Stimulated activated CD8-positive, alpha-beta memory T cell treated with anti-CD3 and anti-CD28 coated beads, Interleukin-2, amount 100 ng/mL, for 1 hour (primary cell): ENCODE measurements at places on chromosomes 7 and 10.

- DNase-seq, result no peak
Observed at GRCh38 chr10:68242051-68242450, 10.1 kb upstream of the ATOH7 start.

DNA sequence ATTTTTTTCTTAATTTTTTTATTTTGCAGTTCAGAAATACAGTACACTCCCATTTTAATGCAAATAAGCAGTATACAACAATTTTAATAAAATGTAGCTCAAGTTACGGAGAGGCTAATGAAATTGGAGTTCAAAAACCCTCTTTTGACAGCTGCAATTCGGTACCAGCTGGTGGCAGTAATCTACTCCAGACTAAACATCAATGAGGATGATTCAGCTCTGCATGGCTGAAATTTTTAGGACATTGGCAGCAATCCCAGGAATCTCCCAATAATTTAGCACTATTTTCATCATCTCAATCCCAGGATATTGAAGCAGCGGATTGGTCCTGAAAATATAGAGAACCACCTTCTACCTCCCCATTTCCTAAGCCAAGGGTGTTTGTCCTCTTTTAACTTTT lies 278.8 kb downstream of the CACNA2D1 start:
- no peak for DNase-seq

DNA sequence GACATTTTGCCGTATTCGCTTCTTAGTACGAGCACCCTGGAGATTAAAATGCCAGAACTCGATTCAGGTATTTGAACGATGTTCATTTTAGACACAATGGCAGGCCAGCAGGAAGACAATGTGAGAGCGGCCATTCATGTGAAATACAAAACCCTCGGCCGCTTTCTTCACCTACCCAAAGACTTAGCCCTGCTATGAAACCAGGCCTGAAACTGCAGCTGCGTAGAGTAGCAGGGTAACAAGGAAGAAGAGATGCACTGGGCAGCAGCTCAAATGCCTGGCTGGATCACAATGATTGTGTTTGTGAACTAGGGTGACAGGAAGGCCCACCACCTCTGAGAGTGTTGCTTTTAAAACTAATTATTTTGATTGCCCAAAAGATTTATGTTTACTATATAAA lies 234.8 kb downstream of the TRIL start:
- no peak for DNase-seq

- no peak for DNase-seq
Observed at GRCh38 chr10:8044908-8045725, 9.4 kb upstream of the GATA3 start.

GRCh38 chr10:29160150-29160617 lies 128.7 kb upstream of the LYZL1 start:
- DNase-seq, result no peak

GRCh38 chr7:74051629-74052410 lies 23.8 kb downstream of the ELN start:
- no peak for DNase-seq
